ENCODE measurements at places on chromosomes 7 and 10.

DNA sequence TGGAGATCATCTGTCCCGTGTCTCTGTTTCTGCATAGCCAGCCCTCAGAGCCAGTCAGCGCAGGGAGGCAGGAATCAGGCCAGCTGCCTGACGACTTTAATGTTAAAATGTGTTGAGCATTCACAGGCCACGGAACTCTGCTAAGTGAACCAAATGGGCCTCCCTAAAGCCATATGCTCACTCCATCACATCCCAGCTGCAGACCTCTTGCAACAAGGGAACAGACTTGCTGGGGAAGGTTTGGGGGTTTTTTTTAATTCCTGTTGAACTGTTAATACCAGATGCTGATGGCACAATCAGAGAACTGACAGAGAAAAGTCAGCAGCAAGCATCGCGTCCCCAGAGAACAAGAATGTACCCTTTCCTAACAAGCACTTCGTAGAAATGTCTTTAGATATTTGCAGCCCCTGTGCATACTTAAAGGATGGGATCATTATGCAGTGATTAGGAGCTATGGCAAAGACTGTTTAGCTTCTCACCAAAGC is 900.4 kb upstream of the AUTS2 start:
- DNase-seq: no peak

DNA sequence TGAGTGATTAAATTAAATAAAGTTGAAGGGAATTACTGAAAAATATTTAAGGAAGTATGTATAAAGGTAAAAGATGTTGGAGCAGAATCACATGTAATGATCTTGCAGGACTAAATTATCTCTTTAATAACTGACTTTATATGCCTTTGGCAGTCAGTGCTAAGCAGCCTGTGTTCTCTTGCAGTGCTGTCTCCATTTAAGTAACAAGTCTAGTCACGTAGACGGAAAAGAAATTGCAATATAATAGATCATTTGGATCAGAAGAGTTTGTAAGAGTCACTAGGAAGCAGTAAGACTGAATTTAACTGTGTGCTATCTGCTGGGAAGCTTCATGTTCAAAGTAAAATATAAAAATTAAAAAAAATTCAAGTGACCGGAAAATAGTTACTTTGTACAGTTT is 21.4 kb downstream of the BZW2 start:
- no peak for DNase-seq

- no peak for DNase-seq
These were observed 28.5 kb downstream of the CCNY start for GRCh38 chr10:35364808-35365207.

GRCh38 chr10:35569111-35569707 is 35.9 kb upstream of the GJD4 start:
- DNase-seq: no peak

DNA sequence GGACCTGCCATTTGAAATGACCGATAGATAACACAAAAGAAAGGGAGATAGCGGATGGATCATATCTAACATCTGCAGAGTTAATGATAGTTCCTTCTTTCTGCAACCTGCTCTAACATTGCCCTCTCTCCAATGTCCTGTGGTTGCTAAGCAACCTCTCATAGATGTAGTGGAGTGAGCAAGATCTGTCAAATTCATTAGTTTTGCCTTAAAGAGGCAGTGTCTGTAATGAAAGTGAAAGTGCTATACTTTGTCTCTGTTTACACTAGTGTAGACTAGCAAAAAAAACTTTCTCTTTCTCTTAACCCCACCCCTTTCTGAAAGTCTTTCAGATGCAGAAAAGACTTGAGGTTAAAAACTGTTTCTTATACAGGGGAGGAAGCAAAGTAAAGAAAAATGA is 1196.9 kb downstream of the SORCS3 start:
- DNase-seq: no peak

- no peak for DNase-seq
These were observed 18.3 kb downstream of the CLCN1 start for GRCh38 chr7:143334244-143334643.

Data from stimulated activated CD4-positive, alpha-beta T cell treated with anti-CD3 and anti-CD28 coated beads, Interleukin-1b, Interleukin-23, amount 100 ng/mL, for 1 hour (primary cell).